ENCODE measurements at places on chromosomes 6 and 20.

DNA sequence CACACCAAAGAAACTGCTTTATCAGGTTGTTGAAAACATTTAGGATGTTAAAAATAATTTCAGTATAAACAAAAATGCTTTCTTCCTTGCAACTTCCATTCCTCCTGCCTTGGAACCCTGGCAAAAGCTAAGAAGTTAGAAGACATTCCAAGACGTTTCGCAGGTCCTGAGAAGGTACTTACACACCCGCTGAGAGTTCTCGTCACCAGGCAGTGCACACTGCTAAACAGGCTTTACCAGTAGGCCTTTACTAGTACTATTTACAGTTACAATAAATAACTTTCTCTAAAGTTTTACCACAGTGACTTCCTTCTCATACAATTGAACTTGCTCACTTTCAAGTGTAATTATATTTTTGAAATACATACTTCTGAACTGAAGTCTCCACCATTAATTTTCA lies 81.4 kb upstream of the RPS6KA2 start:
- no peak for DNase-seq

DNA sequence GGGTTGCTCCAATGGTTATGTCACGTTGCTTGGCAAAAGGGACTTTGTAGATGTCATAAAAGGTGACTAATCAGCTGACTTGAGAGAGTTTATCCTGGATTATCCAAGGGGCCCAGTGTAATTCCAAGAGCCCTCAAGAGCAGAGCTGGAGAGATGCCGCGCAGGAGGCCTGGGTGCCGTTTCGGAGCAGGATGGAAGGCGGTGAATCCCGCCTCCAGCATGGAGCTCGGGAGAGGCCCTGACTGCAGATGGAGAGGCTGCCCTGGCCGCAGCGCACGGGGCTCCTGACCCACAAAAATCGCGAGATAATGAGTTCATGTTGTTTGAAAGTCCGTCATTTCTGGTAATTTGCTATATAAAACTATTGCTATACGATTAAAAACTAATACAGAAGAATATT lies 219.8 kb downstream of the ZDHHC14 start:
- DNase-seq = no peak

DNA sequence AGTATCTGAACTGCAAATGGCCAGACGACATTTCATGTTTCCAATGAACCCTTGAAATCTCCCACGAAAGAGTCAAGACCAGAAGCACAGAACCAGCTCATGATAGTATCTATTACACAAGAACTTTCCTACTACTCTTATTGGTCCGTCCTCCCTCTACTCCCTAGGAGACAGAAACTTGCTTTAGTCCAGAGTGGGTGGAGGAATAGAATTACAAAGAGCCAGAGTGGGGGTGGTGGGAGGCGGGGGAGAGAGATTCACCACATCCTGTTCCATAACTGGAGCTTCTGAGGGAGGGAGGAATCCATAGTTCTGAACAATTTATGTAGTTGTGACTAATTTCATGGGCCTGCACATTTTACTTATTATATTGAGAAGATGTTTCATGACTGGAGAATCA lies 18.5 kb upstream of the WFDC10A start:
- peak; percentile 92 for DNase-seq

GRCh38 chr6:108167449-108168089 lies 1.7 kb downstream of the NR2E1 start:
- no peak for DNase-seq

- no peak for DNase-seq
These were observed 12.8 kb downstream of the KCNK15 start for GRCh38 chr20:44758247-44759101.

GRCh38 chr6:35973670-35974222 lies 50.7 kb downstream of the SLC26A8 start:
- DNase-seq = no peak

DNA sequence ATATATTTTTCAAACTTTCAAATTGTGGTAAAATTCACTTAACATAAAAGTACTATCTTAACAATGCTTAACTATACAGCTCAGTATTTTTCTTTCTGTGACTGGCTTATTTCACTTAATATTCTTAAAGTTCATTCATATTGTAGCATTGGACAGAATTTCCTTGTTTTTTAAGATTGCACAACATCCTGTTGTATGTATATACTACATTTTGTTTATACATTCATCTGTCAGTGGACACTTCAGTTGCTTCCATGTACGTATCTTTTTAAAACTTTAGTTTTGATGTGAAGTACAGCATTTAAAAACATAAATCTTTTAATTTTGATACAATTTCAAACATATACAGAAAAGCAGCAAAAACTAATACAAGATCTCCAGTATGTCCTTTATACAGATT lies 220.7 kb downstream of the ZFAND3 start:
- no peak for DNase-seq

GRCh38 chr6:21769968-21770367 lies 176.4 kb downstream of the SOX4 start:
- DNase-seq = no peak

DNA sequence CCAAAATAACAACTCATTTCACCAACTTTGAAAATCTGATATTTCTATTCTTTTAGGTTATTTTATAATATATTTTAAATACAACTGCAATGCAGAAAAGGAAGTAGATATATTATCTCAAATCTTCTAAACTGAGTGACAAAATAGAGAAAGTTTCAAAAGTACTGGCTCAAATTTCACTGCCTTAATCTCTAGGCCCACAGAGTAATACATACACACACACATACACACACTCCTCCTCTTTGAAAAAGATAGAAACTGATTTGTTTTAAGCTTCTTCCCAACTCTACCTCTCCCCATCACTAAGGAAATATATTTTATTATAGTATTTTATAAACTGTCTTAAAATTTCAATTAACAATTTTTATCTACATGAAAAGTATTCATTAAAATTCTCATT lies 36.2 kb downstream of the ARHGAP18 start:
- no peak for DNase-seq

GRCh38 chr6:106141441-106142237 lies 55.5 kb downstream of the PRDM1 start:
- DNase-seq = no peak

DNA sequence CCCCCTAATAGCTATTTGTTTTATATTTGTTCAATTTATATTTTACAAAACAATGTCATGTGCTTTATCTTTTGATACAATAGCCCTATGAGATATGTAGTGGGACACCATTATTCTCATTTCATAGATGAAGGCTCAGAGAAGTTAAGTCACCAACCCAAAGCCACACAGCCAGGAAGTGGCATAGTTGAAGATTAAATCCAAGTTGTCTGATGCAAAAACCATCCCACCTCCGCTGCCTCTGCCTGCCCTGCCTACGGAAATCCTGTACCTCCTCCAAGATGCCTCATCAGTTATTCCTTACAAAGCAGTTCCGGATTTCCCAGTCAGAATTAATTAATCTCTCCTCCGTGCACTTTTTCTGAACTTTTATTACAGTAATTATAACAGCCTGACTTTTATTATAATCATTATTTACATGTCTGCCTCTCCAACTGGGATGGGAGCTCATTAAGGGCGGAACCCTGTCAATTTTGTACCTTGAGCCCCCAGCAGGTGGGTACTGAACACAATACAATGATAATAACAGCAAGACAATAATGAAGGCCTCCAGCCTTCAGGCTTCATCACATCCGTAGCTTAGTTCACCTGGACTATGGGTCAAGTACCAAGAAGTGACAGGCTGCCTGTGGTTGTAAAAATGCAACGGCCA lies 54.7 kb downstream of the LRFN2 start:
- DNase-seq = no peak

GRCh38 chr6:63904650-63905248 lies 269.1 kb downstream of the PHF3 start:
- DNase-seq = peak; percentile 34

- no peak for DNase-seq
These were observed 122.0 kb downstream of the TCP11 start for GRCh38 chr6:35019171-35019570.

- DNase-seq = no peak
These were observed 208.9 kb upstream of the EXOC2 start for GRCh38 chr6:901696-902460.

- no peak for DNase-seq
These were observed 91.5 kb downstream of the FAM50B start for GRCh38 chr6:3940703-3941102.

DNA sequence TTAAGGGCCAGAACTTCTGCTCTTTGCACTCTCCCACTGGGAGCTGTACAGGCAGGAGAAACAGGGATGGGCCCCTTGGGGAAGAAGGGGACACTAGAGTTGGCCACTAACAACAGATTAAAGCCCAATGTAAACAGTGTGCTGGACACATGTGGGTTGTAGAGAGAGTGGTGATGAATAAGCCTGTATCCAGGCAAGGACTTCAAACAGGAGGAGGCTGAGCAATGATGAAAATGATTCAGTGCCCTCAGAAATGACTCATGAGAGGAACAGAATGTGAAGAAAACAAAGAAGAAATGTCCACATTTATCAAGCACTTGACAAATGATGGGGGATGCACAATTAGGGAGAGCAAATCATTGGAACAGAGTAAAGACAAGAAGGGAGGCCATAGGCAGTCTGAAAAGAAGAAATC lies 242.3 kb downstream of the TBX18 start:
- peak; percentile 66 for DNase-seq

DNA sequence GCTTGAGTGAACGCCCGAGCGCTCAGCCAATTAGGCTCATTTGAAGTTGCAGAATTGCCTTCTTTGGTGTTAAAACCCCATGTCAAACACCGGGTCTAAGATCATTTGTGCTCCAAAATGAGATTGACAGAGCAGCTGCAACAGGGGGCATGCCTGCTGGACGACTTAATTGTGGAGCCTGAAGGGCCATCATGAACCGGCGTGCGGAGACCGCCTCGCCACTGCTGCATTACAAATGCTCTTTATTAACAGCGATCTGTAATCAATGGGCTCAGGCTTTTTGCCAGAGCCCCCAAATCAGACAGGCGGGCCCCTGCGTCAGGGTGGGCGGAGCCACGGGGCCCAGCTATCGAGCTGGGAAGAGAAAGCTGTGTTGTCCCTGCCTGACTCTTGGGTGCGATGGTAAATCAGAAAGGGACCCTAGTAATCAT lies 183.2 kb downstream of the SIM1 start:
- DNase-seq = no peak

- no peak for DNase-seq
These were observed 134.9 kb downstream of the SCML4 start for GRCh38 chr6:107689190-107689589.

- no peak for DNase-seq
These were observed 94.6 kb downstream of the FAXC start for GRCh38 chr6:99254616-99255550.

DNA sequence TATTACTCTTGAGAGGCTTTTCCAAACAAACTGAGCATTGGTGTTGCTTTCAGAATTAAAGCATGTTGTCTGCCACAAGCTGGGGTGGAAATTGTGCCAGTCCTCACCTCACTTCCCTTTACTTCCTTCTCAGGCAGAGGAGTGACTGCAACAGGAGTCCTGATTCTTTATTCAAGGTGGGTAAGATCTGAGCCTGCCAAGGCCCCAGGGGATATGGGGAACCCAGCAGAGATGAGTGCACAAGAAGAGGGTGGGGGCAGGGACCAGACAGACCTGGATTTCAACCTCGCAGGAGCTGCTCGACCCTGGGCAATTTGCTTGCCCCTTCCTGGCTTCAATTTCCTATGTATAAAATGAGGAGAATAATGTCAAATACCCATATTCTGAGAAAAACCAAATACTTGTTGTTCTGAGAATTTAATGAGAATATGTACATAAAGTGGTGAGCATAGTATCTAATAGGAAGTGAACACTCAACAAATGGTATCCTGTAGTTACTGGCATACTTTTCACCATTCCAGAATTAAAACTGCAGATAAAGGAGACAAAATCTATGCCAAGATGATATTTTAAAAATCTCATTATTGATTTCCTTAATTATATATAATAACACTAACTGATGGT lies 17.8 kb downstream of the MAN1A1 start:
- no peak for DNase-seq

GRCh38 chr6:33166811-33167210 lies 25.5 kb downstream of the COL11A2 start:
- DNase-seq = no peak

DNA sequence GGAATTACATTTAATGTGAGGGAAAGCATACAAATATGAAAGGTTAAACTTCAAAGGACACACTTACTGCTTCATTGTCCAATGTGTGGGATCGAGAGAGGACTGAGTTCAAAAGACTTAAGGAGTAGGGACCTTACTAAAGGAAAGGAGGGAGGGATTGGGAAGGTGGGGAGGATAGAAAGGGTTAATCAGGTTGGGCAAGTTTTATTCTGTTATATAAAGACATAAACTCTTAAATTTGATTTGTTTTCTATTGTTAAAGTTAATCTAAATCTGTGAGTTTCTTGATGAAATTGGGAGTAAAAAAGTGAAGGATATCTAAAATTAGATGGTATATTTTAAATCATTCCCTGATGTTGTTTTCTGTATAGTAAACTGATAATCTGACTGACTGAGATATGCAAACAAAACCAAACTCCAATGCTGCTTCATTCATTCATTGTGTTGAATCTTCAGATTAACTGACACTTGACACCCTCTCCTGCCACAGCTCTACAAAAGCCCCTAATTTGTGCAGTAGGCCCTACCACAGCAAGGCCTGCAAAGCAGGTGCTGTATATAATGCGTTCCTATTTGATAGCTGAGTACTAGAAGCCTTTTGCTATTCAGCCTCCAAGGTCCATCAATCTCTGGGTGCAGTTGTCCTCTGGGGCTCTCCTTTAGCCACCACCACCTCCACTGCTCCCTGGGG lies 1.3 kb upstream of the UBE2J1 start:
- no peak for DNase-seq

GRCh38 chr6:148261470-148261869 lies 81.2 kb upstream of the SASH1 start:
- no peak for DNase-seq

DNA sequence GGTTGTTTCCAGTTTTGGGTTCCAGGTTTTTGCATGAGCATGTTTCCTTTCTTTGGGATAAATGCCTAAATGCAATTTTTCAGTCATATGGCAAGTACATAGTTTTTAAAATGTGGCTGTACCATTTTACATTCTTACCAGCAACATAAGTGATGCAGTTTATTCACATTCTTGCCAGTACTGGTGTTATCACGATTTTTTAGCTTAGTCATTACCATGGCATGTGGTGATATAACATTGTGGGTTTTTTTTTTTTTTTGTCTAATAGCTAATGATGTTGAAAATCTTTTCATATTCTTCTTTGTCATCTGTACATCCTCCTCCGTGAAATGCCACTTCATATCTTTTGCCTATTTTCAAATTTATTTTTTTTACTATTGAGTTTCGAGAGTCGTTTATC lies 2.9 kb upstream of the TDRD6 start:
- DNase-seq = peak; percentile 10

- DNase-seq = peak; percentile 77
These were observed 38.6 kb downstream of the GHRH start for GRCh38 chr20:37223053-37223452.
